ENCODE measurements at places on chromosomes 5 and 9.

DNA sequence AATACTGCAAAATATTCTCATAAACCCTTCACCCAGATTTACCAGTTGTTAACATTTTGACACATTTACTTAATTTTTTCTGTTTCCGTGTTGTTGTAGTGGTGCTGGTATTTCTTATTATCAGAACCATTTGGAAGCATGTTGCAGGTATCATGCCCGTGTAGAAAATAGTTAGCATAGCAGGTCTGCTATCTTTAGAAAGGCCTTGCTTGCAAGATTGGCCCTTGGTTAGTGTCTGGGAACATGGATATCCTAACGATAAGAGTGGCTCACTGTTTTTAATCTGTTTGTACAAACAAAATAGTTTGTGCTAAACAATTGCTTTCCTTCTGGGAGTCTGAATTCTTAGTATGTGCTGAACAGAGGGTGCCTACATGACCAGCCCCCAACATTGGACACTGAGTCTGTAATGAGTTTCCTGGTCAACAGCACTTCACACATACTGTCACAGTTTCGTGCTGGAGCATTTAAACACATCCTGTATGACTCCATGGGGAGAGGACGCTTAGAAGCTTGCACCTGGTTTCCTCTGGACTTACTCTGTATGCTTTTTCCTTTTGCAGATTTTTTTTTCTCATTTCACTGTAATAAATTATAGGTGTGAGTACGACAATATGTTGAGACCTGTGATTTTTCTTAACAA is 66.9 kb downstream of the MAN2A1 start:
- DNase-seq = no peak

GRCh38 chr9:113992276-113992951 is 85.7 kb downstream of the AMBP start:
- no peak for DNase-seq

- DNase-seq = peak; percentile 51
These were observed 3.3 kb upstream of the LHX2 start for GRCh38 chr9:124008303-124008693.

DNA sequence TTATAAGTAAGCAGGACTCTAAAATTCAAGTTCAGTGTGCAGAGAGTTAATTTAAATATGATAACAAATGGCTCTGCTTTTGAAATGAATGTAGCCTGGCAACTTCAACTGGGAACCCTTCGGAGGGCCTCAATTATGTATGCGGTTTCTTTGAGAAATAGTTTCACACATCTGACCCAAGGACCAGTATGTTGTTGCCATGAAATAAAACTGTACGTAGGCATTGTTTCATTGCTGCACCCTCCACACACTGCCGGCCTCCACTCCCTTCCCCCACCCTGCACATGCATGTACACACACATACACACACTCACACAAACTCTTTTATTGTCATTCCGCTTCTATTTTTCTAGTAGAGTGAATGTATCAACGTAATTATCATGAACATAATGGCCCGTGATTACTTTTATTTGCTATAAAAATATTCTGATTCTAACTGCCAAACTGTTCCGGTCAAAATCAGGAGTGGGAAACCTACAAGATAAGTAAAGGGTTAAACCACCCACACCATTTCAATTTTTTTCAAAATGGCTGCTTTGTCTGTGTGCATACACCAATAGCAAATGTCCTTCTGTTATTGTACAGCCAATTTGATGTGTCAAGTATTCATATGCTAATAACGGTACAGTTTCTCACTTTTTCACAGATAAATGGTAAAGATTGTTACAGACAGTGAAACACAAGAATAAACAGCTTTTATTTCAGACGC is 215.5 kb upstream of the TMEM161B start:
- no peak for DNase-seq
